ENCODE measurements at places on chromosomes 13 and 19.

DNA sequence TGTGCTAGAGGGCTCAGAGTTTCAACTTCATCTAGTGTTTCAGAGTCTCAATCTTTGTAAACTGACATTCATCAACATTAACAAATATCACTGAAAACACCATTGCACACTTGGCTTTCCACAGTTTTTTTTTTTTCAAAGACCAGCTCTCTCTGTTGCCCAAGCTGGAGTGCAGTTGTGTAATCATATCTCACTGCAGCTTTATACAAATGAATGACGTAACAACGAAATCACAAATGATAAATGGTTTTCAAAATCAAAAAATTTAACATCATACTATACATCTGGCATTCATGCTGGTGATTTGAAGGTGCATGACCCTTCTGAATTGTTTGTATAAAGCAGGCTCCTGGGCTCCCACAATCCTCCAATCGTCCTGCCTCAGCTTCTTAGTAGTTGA is 248.0 kb upstream of the TMTC4 start:
- no peak for DNase-seq

DNA sequence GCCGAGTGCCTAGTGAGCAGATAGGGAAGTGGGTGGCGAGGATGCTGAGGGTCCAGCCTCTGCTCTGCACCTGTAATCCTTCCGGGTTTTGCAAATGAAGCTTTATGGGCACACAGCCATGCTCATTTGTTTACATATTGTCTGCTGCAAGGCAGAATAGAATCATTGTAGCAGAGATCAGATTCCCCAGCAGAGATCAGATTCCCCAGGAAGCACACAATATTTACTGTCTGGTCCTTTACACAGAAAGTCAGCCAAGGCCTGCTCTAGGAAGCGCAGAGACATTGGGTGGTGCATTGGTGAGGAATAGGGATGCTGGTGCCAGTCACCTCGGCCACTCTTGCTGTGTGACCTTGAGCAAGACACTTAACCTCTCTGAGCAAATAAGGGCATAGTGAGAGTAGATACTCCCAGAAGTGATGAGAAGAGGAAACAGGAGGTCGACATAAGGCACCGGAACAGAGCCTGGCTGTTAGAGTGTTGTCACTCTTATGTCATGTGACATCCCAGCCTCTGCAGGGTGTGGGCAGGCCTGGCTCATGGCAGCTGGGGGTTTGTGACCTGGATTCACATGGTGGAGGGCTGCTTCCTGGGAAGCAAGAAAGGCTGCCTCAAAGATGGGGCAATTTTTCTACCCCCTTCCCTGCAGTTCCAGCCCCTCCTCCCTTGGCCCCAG is 25.6 kb downstream of the CARM1 start:
- DNase-seq, result no peak

DNA sequence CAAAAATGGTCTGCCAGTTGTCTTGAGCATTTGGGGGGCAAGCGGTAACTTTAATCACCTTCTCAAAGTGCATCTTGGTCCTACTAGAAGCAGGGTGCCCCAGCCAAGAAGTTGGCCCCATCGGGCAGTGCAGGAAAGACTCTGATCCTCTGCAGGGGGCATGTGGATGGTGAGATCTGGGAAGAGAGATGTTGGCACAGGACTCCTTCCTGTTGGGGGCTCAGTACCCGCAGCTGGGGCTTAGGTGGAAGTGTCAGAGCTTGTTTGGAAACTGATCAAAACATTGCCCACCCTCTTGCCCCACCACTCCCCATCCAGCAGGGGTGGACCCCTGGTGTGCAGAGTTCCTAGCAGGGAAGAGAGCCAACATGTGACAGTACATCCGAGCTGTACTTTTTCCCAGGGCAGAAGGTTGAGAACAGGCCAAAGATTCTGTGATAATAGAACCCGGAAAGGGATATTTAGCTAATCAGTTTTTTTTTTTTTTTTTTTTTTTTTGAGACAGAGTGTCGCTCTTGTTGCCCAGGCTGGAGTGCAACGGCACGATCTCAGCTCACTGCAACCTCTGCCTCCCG is 8.8 kb downstream of the RRAS start:
- DNase-seq, result peak; percentile 12

- DNase-seq, result peak; percentile 90
Observed at GRCh38 chr13:46633416-46633815, 80.4 kb downstream of the LRCH1 start.

DNA sequence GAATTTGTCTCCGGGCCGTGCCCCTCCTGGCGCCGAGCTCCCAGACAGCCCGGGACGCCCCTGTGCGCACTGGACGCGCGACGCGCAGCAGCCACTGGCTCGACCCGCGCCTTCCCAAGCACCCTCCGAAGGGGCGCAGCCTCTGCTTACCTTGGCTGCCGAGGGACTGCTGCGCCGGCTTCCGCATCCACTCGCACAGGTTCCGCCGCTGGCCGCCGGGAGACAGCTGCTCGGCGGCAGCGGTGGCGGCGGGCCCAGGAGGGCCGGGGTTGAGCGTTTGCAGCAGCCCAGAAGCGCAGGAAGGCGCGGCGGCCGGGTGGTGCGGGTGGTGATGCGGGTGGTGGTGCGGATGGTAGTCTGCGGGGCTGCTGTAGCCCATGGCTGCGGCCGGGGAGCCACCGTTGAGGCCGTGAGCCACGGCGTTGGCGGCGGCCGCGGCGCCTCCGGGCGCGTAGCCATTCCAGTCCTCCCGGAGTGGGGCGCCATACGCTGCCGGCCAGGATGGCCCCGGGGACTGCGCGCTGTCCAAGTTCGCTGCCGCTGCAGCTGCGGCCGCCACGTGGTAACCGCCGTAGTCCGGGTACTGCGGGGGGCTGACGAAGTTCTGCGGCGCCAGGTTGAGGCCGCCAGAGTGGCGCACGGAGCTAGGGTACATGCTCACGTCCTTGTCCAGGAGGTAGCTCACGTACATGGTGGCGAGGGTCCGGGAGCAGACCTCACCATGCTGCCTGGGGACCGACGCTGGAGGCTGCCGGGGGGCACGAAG is 616 bp downstream of the CDX2 start:
- no peak for DNase-seq

DNA sequence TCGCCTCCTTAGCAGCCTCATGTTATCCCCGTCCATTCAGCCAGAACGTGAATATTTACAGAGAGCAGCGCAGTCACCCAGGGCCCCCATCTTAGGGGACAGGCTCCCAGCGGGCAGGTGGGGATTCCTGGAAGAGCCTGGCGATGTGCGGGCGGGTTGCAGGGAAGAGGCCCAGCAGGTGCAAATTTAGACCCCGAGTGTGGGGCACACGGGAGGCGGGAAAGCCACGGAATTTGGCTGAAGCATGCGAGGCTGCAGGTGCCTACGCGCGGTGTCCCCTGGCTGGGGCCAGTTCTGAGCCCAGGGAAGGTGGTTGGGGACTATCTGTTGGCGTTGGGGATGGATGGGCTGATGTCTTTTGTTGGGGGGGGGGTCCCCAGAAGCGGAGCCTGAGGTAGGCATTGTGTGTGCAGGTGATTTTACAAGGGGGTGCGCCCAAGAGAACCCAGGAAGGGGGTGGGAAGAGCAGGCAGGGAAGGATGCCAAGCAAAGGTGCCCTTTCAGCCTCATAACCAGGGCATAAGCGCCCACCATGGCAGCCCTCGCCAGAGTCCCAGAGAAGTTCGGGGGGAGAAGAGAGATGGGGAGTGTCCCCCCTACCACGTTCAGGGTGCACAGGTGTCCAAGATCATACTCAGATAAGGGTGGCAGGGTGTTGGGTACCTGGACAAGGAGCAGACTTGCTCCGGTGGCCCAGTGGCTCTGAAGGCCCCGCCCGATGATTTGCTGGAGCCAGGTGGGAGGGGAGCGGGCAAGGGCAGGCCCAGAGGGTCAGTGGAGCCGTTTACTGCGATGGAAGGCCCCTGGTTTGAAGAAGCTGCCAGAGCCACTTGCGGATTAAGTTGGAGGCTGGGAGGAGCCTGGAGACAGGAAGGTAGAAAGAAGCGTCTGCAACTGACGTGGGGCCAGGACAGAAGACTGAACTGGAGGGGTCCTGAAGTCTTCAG is 1.2 kb downstream of the TPGS1 start:
- DNase-seq, result no peak

DNA sequence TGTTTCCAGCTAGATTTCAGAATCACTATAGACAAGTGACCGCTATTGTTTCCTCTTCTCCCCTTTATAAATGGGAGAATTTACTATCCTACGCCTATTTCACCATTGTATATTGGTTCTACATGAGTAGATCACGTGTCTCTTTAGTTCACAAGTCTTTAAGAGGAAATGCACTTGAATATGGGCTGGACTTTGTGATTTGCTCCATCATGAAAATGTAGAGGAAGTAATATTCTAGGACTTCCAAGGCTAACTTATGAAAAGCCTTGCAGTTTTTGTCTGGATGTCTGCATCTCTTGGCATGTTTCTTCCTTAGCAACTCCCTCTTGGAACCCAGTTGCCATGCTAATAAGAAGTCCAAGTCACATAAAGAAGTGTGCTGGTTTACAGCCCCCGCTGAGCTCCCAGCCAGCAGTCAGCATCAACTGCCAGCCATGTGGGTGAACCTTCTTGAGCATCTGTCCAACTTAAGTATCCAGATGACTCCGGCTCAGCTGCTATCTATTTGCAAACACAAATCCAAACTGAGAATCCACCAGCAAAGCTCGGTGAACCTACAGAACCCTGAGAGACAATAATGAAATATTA is 4.8 kb upstream of the FBXL3 start:
- no peak for DNase-seq

- no peak for DNase-seq
Observed at GRCh38 chr13:46032341-46032740, 20.2 kb downstream of the ZC3H13 start.

GRCh38 chr13:32254916-32255723 is 60.0 kb downstream of the ZAR1L start:
- no peak for DNase-seq

- no peak for DNase-seq
Observed at GRCh38 chr19:36572593-36573019, 486 bp downstream of the ZNF529 start.

GRCh38 chr13:80599765-80600164 is 258.8 kb upstream of the SPRY2 start:
- no peak for DNase-seq

DNA sequence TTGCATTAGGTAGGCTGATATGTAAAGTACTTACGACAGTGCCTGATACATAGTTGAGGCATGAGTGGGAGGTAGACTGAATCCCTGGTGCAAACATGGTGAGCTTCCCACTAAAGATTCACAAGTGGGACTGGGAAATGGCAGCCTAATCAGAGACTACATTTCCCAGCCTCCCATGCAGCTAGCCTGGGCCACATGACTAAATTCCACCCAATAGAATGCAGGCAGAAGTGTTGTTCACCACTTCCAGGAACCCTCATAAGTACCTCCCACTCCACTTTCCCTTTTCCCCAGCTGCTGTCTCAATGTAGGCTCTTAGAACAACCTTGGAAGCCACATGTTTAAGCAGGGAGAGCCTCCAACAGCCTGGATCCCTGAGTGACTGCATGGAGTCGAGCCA is 104.9 kb downstream of the CACNA1A start:
- DNase-seq, result peak; percentile 26

DNA sequence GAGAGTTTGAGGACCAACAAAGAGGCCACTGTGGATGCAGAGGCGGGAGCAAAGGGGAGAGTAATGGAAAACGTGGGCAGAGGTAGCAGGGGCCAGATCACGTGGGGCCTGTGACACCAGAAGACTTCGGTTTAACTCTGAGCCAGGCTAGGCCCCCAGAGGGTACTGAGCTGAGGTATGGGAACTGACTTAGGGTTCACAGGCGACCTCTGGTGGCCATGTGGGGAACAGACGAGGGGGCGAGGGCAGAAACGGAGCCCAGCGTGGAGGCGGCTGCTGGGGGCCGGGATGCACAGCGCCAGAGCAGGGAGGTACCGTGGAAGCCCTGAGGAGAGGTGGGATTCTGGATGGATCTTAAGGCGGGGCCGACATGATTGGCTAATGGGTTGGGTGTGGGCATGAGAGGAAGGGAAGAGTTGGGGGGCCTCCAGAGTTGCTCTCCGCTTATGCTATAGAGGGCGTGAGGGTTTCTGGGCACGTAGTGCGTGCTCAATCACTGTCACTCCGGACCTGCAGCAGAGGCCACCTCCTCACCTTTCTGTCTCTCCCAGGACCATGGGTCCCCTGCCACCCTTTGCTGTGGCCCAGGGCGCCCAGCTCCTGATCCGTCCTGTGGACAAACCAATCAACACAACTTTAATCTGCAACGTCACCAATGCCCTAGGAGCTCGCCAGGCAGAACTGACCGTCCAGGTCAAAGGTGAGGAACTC is 13.7 kb downstream of the PVR start:
- DNase-seq, result peak; percentile 78

GRCh38 chr19:17475541-17476115 is 5.3 kb downstream of the SLC27A1 start:
- peak; percentile 85 for DNase-seq

GRCh38 chr13:21343659-21344058 is 115.4 kb downstream of the ZDHHC20 start:
- DNase-seq, result no peak

- DNase-seq, result no peak
Observed at GRCh38 chr13:113883314-113883811, 19.5 kb upstream of the GAS6 start.

GRCh38 chr19:14106840-14107239 is 10.7 kb downstream of the PRKACA start:
- DNase-seq, result no peak

DNA sequence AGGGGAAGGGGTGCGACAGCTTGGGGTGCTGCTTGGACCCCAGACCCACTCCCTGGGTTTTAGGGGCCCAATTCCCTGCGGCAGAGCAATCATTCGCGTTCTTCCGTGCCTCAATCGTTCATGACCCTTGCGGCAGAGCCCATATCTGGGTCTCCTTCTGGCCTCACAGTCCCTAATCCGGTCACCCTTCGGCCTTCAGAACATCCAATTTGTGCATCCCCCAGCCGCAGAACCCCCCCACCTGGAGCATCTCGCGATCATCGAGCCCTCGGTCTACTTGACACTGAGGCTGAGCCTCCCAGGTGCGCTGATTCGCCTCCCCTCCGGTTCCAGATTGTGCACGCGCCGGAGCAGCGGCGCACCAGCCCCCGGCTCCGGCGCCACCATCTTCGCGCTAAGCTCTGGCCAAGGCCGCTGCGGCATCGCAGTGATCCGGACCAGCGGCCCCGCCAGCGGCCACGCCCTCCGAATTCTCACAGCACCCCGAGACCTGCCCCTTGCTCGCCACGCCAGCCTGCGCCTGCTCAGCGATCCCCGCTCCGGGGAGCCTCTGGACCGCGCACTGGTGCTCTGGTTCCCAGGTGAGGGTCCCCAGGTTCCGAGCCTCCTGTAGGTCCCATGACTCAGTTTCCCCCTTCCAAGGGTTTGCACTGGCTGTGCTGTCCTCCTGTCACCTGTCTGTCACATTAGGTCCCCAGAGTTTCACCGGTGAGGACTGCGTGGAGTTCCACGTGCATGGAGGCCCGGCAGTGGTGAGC is 501 bp downstream of the GTPBP3 start:
- DNase-seq, result no peak

DNA sequence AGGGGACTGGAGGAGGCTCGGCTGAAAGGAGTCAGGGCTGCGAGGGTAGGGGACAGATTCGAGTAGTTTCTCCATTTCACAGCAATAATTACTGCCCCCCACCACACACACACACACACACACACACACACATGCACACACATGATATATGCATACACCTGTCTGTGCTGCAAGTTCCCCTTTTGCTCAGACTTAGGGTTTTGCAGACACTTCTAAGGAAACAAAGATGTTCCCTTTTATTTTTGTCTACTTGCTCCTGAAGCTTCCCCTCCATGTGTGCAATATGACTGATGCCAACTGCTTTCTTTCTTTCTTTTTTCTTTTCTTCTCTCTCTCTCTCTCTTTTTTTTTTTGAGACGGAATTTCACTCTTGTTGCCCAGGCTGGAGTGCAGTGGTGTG is 13.4 kb downstream of the MBD3L2B start:
- no peak for DNase-seq

- DNase-seq, result no peak
Observed at GRCh38 chr19:14614099-14614412, 31.2 kb downstream of the CLEC17A start.
